A549 treated with ZK216348 at 1 μM for 4 hours (cell line): ENCODE measurements at places on chromosomes 11 and 22. TPM values are rescaled to one million over a fixed set of nuclear protein-coding genes. Genes with fewer than 3 reads are reported as not detected.

The TSSK2 gene
- total RNA-seq, result not detected in 5 replicates

The ATP6V1E1 gene
- 112 to 135 TPM (median 122 TPM) in 5 replicates for total RNA-seq

The ALKBH3 gene
- 23.9 to 30.4 TPM (median 26.6 TPM) in 5 replicates for total RNA-seq

The KRTAP5-1 gene
- total RNA-seq, result not detected in 5 replicates

The ALKBH8 gene
- 6.9 to 10.8 TPM (median 8.1 TPM) in 5 replicates for total RNA-seq
